ENCODE measurements at places on chromosomes 12 and 14.

DNA sequence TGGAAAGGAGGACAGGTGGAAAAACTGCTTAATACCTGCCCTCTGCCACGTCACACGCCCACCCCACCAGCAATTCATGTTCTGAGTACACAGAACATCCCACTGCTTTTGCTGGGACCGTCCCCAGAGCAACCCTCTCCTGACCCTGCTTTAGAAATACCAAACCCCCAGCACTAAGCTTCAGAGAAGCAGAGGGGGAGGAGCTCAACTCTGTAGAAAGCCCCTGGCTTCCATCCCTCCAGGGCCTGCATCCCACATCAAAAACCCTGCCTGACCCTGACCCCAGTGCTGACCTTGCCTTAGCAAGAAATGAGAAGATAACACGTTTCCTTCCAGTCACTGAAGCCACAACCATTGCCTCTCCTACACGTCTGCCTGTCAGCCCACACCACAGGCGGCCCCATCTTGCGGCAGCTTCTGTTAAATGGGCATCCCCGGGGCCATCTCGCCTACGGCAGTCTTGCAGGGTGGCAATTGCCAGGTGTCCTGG is 19.7 kb downstream of the VDR start:
- no peak for DNase-seq

DNA sequence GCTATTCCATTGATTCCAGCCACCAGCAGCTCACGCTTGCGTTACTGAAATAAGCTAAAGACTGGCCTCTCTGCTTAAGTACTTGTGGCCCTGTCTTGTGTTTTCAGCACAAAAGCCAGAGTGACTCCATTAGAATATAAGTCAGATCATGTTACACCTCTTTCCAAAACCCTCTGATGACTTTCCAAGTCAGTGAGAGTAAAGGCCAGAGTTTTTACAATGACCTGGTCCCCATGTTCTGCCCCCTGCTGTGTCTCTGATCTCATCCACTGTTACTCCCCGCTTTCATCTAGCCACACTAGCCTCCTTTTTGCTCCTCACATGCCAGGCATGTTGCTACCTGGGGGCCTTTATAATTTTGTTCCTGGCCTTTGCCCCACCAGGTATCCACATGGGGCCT is 6.9 kb upstream of the CKAP4 start:
- DNase-seq = no peak

DNA sequence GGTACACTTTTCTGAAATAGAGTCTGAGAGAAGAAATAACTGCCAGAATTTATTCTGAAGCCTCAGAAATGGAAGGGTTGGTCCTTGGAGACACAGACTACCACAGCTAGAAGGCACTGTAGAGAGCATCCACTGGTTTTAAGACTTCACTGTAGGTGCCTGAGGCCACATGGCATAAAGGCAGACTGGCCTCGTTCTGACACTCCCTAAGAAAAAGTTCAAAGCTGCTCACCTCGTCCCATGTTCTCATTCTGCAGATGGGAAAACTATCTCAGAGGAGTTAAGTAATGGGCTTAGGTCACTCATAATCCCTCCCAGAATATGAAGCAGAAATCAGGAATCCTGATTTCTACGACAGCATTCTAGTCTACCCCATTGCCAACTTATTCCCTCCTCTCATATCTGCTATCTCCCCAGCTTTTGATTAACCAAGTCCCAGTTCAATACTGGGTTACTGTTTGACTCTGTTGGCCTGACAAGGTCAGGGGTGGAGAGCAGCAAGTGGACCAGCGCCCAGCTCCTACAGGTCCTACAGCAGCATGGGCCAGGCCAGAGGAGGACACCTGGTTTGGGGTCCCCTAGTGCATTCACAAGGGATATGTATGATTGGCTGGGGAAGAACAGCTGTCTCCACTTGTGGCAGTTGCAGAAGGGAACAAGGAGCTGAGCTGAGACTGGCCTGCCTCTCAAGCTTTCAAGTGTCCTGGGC is 3.7 kb downstream of the ITGA5 start:
- DNase-seq = no peak

GRCh38 chr14:101762530-101763101 is 1.1 kb downstream of the PPP2R5C start:
- no peak for DNase-seq

- no peak for DNase-seq
Measured at GRCh38 chr14:103762036-103762435, 46.4 kb downstream of the ZFYVE21 start.

DNA sequence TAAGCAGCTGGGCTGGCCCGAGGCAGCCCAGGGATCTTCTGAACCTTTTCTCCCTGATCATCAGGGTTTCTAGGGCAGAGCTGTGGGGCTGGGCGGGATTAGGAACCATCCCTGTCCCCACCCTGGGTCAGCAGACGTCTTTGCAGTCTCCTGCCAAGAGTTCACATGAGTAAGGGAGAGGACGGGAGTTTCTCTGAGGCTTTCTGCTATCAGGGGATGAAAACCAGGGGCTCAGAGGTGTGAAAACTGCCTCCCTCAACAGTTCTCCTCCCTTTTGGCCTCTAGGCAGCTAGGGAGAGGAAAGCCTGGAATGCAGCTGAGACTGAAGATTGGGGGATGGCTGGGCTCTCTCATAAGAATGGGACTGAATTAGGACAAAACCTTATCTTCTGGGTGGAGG is 7.9 kb downstream of the ZNF385A start:
- DNase-seq = no peak

DNA sequence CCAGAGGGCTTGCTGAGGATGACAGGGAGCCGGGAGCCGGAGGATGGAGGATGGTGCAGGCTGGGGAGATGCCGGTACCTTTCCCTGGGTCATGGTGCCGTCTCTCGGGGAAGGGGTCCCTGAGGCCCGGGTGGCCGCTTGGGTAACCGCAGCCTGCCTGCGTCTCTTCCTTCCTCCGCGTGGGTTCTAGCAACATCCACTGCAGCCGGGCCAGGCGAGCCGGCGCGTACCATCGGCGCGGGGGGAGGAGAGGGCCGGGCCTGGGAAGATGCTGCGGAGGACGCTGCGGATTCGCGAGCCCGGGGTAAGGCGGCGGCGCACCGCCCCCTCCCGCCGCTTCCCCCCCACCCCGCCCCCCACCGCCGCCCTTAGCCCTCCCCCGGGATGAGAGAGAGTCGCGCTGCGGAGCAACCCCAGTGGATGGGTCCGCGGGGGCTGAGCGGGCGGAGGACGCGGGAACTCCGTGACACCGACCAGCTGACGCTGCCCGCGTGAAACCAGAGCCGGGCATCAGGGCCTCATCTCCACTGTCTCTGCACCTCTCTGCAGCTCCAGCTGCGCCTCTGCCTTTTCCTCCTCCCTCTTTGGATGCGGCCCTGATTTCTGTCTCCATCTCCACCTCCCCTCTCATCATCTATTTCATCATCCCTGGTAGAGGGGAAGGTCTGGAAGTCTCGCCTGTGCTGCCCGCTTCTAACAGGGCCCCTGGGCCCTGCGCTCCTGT is at the start of gene FAIM2:
Gene FAIM2 (minus strand): TSS at position 201 of the 724 bp plus-strand sequence. CDS start 108 bp downstream, at position 93.
- DNase-seq = peak; percentile 74

DNA sequence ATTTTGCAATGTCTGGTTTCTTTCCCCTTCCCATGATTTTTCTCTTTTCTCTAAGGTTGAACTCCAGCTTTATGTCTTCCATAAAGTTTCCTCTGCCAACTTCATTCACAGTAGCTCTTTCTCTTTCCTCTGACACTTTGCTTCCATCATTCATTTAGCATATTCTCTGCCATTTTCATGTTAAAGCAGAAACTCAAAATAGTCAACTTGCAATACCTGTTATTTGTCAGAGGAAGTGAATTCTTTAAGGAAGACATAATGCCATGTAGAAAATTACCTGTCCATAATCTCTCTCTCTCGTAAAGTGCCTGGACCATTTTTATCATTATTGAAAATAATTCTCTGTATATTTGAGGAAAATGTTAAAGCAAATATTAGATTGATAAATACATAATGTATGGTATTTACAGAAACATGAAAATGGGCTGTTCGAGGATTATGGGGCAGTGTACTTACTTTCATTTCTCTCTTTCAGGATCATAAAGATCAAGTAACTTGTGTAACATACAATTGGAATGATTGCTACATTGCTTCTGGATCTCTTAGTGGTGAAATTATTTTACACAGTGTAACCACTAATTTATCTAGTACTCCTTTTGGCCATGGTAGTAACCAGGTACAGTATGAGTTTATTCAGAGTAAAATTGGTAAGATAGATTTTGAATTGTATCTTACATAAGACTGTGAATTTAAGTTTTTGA is 12.6 kb downstream of the NEDD1 start:
- no peak for DNase-seq

GRCh38 chr12:52519826-52520662 is at the start of gene KRT5:
Gene KRT5, minus strand, starts transcription at chr12:52520394. Its CDS starts 98 bp downstream, at chr12:52520296.
- DNase-seq = no peak

DNA sequence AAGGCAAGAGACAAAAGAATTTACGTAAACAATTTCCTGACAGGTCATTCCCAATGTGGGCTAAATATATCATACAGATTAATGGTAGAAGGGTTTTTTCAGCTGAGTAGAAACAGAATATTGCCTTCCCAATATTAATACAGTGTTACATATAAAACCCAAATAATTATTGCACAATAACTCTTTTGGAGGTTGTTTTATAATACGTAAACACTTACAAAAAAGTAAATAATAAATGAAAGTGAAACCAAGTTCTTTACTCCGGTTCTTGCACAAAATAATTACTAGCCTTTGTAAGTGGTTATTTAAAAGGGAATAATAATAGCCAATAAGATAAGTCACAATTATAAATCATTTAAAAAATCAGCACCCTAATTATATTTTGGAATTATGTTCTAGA is 118.6 kb upstream of the SSTR1 start:
- no peak for DNase-seq

DNA sequence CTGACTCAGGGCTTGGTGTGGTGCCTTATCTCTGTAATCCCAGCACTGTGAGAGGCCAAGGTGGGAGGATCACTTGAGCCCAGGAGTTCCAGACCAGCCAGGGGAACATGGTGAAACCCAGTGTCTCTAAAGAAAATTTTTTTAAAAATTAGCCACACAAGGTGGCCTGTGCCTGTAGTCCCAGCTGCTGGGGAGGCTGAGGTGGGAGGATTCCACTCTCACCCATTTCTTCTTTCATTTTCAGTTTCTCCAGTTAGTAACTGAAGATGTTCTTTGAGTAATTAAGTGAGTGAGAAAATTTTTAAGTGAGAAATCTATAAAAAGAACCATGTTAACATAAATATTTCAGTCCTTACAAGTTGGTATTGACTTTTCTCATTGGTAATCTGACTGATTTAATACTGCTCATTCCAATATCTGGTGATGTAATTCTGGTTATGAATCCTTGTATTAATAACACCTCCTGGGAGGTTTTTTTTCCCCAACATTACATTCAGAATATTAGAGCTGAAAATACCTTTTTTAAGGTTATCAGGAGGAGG is 6.1 kb downstream of the METTL3 start:
- DNase-seq = no peak

DNA sequence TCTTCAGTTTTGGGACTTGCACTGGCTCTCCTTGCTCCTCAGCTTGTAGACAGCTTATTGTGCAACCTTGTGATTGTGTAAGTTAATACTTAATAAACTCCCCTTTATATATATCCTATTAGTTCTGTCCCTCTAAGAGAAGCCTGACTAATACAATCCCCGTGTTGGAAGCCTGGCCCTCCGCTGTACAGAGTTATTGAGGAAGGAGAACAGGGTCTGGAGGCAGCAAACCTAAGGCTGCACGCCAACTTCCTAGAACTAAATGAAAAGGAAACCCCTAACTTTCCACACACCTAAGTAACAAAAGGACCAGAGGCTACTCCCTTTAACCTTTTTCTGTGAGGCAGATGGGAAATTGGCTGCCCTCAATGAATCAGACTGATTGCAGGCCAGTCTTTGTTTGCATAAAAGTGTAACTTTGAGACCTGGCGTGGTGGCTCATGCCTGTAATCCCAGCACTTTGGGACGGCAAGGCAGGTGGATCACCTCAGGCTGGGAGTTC is 42.6 kb upstream of the LIMA1 start:
- no peak for DNase-seq

- DNase-seq = no peak
Measured at GRCh38 chr14:78202976-78203375, 32.8 kb downstream of the NRXN3 start.

DNA sequence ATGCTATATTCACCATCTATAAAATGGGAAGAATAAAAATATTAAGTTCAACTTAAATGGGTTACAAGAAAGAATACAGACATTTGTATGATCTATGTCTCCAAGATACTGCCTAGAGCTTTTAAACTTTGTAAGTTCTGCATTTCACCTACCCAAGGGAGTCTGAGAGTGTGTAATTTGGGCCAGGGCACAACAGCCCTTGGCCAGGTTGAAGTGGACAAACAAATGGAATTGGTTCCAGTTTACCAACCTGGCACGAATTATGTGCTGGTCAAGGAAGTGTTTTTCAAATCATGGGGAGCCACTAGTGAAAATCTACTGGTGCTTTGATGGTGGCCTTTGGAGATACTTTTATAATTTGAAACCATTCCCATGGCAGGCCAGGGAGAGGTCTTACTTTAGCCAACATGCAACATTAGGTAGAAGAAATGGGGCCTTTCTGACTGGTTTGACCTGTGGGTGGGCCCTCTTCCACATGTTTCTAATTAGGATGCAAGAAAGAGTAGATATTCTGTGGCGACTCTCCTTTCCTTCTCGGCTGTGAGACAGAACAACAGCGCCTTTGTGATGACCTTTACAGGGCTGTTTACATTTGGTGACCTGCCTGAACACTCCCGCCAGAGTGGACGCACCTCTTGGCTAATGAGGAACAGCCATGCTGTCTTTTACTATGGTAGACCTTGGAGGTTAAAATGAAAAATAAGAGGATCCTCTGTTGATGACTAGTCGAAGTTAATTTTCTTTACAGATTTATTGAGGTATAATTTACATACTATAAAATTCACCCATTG is 476.6 kb downstream of the ZFP36L1 start:
- no peak for DNase-seq

DNA sequence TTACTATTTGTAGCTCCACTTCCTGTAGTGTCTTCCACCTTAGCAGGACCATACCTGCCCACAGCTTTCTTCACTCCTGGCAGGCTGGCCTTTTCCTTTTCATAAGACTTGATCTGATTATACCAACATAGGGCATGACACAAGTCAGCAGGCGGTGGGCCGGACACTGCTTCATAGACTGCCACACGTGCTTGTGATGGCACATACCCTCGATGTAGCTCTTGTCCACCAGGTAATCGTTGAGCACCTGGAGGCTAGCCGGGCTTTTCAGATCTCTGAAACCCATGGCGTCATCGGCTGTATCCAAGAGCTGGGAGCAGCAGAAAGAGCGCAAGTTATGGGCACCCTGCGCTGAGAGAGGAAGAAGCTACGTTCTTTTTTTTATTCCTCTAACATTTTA is 53.7 kb upstream of the TMEM263 start:
- no peak for DNase-seq

DNA sequence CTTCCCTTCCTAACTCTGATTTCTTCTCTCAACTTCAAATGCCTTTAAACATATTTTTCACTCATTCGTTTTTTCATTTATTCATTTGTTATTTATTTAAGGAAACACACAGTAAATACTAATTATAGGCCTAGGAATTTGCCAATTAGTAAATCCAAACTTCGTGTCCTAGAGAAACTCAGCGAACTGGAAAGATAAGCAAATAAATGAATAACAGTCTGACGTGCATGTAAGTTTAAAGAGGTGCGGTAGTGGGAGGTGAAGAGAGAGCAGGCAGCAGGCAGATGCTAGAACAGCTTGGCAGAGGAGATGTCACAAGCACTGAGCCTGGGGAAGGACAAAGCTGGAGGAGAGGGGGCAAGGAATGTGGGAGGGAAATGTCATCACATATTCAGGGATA is 228.2 kb downstream of the DPY19L2 start:
- DNase-seq = no peak

- DNase-seq = no peak
Measured at GRCh38 chr12:8692573-8692972, 5.2 kb upstream of the RIMKLB start.
